GM06990 (cell line): ENCODE measurements at places on chromosomes 1 and 21.
A peak's percentile ranks its signal among the peaks of the same experiment; 100 is the strongest.

- DNase-seq: no peak
Measured at GRCh38 chr1:65247419-65248359, 61.7 kb upstream of the DNAJC6 start.

GRCh38 chr1:239261521-239261920 is 124.8 kb upstream of the CHRM3 start:
- no peak for DNase-seq

- DNase-seq: no peak
Measured at GRCh38 chr1:31425301-31426081, 12.5 kb downstream of the SERINC2 start.

- no peak for DNase-seq
Measured at GRCh38 chr1:26702680-26703038, 6.8 kb downstream of the ARID1A start.

- no peak for DNase-seq
Measured at GRCh38 chr1:157993147-157993917, at the start of gene KIRREL1. Gene KIRREL1 (plus strand): TSS chr1:157993645. CDS start chr1:157993677, 32 bp downstream.

GRCh38 chr1:72366466-72366865 is 84.1 kb upstream of the NEGR1 start:
- no peak for DNase-seq

DNA sequence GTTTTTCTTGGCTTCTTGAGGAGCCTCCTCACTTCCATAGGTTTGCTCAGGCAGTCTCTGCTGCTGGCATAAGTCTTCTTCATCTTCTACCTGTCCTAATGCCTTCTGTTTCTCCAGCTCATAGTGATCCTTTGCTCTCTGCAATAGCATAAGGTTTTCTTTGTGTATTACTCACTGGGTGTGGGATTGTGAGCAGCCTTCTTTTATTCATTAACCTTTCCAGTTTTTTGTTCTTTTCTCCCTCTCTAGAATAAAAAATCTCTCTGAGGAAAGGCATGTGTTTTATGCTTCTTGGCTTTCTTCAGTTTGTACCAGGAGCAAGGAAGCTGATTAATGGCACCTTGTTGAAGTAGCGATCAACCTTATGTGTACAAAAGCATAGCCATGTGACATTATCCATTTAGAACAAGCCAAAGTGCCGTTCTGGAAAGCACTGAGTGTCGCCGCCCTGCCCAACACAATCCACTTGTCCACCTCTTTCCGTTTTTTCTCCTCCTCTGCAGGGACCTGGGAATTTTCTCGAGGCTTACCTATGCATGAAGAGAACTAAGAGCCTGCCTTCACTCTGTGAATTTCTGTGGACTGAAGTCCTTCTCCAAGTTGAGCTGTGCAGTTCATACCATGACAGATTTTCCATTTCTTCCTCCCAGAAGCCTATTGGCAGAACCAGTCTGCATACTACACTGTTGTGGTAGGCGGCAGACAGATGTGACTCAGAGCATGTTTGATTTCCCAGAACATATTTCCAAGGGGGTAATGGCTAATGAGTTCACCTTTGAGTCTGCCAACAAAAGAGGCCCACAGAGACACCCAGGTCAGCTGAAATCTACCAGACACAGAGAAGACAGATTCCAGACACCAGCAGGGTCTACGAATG is 39.0 kb downstream of the DPT start:
- DNase-seq: no peak

DNA sequence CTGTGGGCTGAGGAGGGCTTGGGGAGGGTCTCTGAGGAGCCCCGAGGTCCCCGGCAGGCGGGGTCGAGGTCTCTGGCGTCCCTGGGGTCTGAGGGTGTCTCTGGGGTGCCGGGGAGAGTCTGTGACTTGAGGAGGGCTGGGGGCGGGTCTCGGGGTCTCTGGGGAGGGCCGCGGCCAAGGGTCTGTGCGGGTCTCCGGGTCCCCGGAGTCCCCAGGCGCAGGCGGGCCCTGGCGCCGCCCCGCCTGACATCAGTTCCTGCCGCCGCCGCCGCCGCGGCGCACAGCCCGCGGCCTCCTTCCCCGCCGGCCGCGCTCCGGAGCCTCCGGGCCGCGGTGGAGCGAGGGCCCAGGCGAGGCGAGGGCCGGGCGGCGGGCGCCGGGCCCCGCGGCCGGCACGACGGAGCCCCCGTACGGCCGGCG is at the start of gene PLEKHM2:
PLEKHM2 (plus strand) TSS at position 279 of the 420 bp plus-strand sequence. CDS start 239 bp downstream, outside the sequence.
- DNase-seq: peak; percentile 68

- DNase-seq: no peak
Measured at GRCh38 chr1:89566761-89567174, 42.1 kb downstream of the LRRC8B start.

DNA sequence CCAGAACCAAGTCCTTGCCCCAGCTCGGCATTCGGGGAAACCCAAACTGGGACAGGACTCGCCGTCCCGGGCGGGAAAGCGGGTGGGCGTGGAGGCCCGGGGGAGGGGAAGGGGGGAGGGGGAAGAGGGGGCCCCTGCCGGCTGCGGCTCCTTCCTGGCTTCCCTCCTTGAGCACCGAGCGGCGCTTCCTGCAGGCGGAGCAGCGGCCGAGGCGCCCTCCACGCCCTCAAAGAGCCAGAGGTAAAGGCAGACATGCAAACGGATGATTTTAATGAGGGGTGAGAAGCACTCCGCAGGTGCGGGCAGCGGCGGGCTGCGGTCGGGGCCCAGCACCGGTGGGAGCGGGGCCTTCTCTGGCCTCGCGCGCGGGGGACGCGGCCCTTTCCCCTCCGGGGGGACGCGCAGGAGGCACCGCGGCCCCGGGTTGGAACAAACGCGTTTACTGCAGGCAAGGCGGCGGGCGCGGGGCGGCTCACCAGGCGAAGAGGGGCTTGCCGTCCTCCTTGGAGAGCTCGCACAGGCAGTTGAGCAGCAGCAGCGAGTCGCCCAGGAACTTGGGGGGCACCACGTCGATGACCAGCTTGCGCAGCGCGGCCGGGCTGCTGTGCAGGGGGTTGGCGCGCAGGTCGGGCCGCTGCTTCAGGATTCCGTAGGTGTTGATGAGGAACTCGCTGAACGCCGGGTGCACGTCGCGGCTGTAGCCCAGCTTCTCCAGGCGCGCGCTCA is 5.7 kb upstream of the FTCD start:
- DNase-seq: peak; percentile 20

- no peak for DNase-seq
Measured at GRCh38 chr1:157288006-157288405, 149.8 kb upstream of the ETV3 start.

GRCh38 chr1:92929461-92929860 is 31.8 kb downstream of the DIPK1A start:
- DNase-seq: no peak

DNA sequence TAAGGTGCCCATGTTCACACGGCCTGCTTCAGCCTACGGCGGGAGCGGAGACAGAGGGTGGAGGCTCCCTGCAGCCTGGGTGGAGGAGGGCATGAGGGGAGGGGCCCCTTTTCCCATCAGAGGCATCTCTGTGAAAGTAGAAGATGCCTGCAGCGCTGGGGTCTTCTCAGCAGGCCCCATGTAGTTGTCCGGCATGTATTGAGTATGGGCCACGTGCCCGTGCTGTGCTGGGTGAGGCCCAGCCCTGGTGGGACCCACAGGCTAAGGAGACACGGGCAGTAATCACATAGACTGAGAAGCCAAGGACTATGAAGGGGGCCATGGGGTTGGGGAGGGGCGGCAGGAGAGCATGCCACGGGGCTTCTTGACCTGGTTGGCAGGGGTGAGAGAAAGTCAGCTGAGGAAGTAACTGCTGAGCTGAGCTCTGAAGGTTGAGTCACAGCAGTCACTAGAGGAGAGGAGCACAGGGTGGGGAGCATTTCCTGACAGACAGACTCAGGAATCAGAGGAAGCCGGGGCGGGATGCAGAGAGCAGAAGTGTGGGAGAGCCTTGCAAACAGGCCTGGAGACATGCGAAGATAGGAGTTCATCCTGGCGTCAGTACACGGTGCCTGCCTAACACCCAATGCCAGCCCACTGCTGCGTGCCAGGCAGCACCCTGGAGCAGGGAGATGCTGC is 21.6 kb downstream of the PSEN2 start:
- no peak for DNase-seq

DNA sequence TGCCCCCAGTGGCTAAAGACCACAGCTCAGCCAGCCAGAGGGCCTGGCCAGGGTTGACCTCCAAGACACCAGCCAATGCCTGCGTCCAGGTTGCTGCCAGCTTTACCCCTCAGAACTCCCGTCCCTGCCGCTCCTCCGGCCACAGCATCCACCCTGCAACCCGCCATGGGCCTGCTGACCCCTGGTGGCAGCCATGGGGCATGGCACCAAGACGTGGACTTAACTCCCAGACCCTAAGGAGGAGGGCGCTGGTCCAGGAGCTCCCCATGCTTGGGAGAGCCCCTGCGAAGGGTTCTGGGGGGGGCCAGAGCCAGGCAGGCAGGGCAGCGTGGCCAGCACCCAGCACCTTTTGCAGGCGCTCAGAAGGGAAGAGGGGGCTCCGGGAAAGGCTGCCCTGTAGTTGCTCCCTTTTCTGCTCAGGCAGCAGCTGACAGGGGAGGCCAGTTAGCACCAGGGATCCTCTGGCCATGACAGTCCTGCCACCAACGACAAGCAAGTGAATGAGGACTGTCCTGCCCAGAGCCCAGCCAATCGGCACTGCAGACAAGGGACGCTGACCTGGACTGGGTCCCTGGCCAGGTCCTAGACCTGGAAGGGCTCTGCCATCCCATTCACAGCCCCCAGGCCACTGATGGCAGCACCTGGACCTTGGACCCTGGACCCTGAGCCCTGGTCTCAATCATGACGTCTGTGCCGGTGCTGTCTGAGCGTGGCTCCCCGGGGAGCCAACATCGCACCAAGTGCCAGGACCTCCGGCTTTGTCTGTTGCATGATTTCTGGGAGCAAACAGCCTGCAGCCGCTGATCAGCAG is 246.2 kb downstream of the NPHP4 start:
- DNase-seq: peak; percentile 48

- DNase-seq: no peak
Measured at GRCh38 chr1:21072721-21073120, 104.0 kb downstream of the EIF4G3 start.
